ENCODE measurements at places on chromosomes 1 and 21.

- no peaks in the 10 kb centered on the region for H3K4me1 ChIP-seq
- no peak overlapping the region for H3K27ac ChIP-seq
- no peak overlapping the region for H3K4me3 ChIP-seq
- no peaks in the 10 kb centered on the region for H3K27me3 ChIP-seq
- DNase-seq, result no peak
- H3K36me3 ChIP-seq, result no peaks in the 10 kb centered on the region
These were observed 1312.2 kb downstream of the PLA2G4A start for GRCh38 chr1:188140958-188141357.

- no peak overlapping the region for H3K4me3 ChIP-seq
- no peak for DNase-seq
- peaks cover 42% of the 10 kb centered on the region for H3K4me1 ChIP-seq
- no peaks in the 10 kb centered on the region for H3K27me3 ChIP-seq
- peaks cover 12% of the 10 kb centered on the region for H3K36me3 ChIP-seq
- H3K27ac ChIP-seq, result no peak overlapping the region
These were observed 93.4 kb downstream of the TGFBR3 start for GRCh38 chr1:91792489-91793071.

GRCh38 chr1:63975481-63975880 lies 201.7 kb downstream of the ROR1 start:
- H3K4me3 ChIP-seq, result no peak overlapping the region
- no peaks in the 10 kb centered on the region for H3K27me3 ChIP-seq
- DNase-seq, result peak; percentile 70

- DNase-seq, result no peak
- peaks cover 9% of the 10 kb centered on the region for H3K36me3 ChIP-seq
- no peak overlapping the region for H3K27ac ChIP-seq
These were observed 5.7 kb downstream of the DNAJC11 start for GRCh38 chr1:6695868-6696267.

DNA sequence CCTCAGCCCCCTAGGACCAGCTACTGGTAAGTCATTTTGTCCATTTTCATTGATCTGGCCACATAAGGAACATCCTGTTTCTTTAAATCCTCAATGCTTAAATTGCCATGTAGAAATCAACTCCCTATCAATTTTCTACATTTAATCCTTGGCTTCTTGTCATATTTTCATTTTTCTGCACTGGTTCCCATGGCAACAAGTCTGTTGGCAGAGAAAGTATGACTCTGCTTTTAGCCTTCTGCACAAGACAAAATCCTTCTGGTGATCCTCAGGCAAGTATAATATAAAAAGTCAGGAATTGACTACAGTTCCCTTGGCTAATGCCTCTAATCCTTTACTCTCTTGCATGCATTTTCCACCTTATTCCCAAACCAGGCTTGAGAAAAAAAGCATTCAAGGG lies 65.0 kb downstream of the LRRC40 start:
- H3K4me3 ChIP-seq, result no peak overlapping the region
- H3K4me1 ChIP-seq, result peaks cover 10% of the 10 kb centered on the region
- no peaks in the 10 kb centered on the region for H3K27me3 ChIP-seq

DNA sequence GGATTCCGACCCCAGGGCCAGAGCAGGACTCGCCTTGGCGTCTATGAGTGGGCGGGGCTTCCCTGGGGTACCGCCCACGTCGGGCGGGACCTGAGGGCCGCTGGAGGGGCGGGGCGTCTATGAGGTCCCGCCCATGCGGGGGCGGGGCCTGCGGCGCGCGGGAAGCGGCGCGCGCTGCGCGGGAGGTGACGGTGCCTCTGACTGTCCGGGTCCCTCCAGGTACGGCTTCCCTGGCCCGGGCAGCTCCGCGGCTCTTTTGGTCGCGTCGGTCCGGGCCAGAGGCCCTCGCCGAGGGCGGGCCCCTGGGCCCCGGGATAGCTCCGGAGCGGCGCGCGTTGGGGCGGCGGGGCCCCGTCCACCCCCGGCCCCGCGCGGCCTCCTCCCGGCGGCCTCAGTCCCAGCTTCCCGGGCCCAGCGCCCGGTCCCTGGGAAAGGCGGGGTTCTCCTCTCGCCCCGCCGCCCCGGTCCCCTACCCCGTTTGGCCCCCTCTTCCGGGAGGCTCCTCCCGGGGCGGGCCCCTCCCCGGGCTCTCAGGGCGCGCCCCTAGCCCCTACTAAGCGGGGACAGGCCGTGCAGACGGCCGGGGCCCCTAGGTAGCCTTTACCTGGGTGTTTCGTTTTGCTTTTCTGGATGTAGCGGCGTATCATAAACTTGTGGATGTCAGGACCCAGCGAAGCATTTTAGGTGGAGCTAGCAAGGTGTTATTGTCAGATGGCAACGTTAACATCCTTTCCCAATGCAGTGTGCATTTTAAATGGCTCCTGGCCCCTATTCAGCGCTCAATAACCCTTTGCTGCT lies at the start of gene CHAF1B:
CHAF1B (plus strand) TSS at position 160 of the 798 bp plus-strand sequence. CDS start 745 bp downstream, outside the sequence.
- H3K27me3 ChIP-seq, result no peaks in the 10 kb centered on the region
- no peaks in the 10 kb centered on the region for H3K36me3 ChIP-seq
- H3K27ac ChIP-seq, result peak within 1 kb of the TSS; percentile 6
- DNase-seq, result peak; percentile 79
- peaks cover 19% of the 10 kb centered on the region for H3K4me1 ChIP-seq

- peaks cover 49% of the 10 kb centered on the region for H3K4me1 ChIP-seq
- H3K36me3 ChIP-seq, result peaks cover 7% of the 10 kb centered on the region
- H3K27me3 ChIP-seq, result peaks cover 10% of the 10 kb centered on the region
- peak overlapping the region; percentile 69 for H3K27ac ChIP-seq
- peak; percentile 62 for DNase-seq
These were observed 102.8 kb downstream of the CASZ1 start for GRCh38 chr1:10693497-10694273.

DNA sequence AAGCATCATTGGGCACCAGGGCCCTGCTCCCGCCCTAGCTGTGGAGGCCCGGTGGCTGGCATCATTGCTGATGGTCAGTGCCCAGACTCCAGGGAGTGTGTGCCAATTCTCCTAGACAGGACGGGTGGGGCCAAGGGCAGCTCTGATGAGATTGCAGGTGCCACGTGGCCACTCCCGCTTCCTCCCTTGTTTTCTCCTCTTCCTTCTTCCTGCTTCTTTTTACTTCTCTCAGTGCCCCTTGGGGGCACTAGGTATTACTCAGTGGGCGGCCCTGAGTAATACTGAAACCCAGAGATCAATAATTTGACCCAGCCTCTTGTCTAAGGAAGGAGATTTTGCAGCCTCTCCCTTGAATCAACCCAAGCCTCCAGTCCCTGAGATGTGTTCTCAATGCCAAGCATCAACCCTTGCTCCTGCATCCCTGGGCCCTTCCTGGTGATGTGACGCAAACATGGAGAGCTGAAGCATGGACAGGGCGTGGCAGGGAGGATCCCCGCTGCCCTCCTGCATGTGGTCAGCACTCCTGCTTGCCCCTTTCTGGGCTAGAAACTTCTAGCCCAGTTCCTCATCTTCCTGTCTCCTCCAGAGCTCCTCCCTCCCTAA lies 32.4 kb downstream of the CDK18 start:
- H3K4me1 ChIP-seq, result peaks cover 2% of the 10 kb centered on the region
- H3K27me3 ChIP-seq, result peaks cover 7% of the 10 kb centered on the region
- no peak overlapping the region for H3K27ac ChIP-seq
- no peaks in the 10 kb centered on the region for H3K36me3 ChIP-seq

Data from muscle of leg (tissue), 16 donors.